Activated CD4-positive, alpha-beta T cell treated with anti-CD3 and anti-CD28 coated beads, Interleukin-2, amount 10 ng/mL, durations not matched to agents 7 days and 5 days (primary cell): ENCODE measurements at places on chromosomes 3 and 15. TPM values are rescaled to one million over a fixed set of nuclear protein-coding genes. Genes with fewer than 3 reads are reported as not detected.
A peak's percentile ranks its signal among the peaks of the same experiment; 100 is the strongest.

- no peak overlapping the region for H3K4me3 ChIP-seq
- DNase-seq = no peak
- no peak overlapping the region for H3K27ac ChIP-seq
- no peaks in the 10 kb centered on the region for H3K36me3 ChIP-seq
Measured at GRCh38 chr3:129506231-129506742, 22.2 kb upstream of the RHO start.

GRCh38 chr3:6250167-6250566 is 610.7 kb upstream of the GRM7 start:
- H3K4me1 ChIP-seq = no peaks in the 10 kb centered on the region
- H3K36me3 ChIP-seq = no peaks in the 10 kb centered on the region
- H3K27me3 ChIP-seq = no peaks in the 10 kb centered on the region
- DNase-seq = no peak

GRCh38 chr3:13715167-13715954 is 164.5 kb downstream of the WNT7A start:
- DNase-seq = no peak
- H3K4me3 ChIP-seq = no peak overlapping the region
- H3K27me3 ChIP-seq = no peaks in the 10 kb centered on the region
- H3K36me3 ChIP-seq = no peaks in the 10 kb centered on the region
- no peak overlapping the region for H3K27ac ChIP-seq
- H3K4me1 ChIP-seq = no peaks in the 10 kb centered on the region

DNA sequence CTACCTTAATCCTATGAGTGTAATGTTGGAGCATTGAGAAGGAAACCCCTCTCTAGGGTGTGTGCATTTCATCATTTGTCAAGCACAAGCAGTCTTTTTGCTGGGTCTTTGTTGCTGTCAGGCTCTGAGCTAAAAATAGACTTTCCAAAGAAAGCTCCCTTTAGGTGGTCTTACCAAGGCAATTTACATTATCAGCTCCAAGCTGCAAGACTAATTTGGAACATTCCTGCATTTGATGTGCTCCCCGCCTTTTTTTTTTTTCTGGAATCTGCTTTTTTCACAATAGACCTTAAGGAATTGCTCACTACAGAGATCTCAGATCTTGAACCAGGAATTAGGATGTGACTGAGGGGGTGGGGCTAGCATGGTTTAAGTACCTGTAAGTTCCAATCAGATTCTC is 60.6 kb upstream of the STAC start:
- H3K4me3 ChIP-seq = no peak overlapping the region
- no peaks in the 10 kb centered on the region for H3K4me1 ChIP-seq
- no peaks in the 10 kb centered on the region for H3K36me3 ChIP-seq
- no peak for DNase-seq

DNA sequence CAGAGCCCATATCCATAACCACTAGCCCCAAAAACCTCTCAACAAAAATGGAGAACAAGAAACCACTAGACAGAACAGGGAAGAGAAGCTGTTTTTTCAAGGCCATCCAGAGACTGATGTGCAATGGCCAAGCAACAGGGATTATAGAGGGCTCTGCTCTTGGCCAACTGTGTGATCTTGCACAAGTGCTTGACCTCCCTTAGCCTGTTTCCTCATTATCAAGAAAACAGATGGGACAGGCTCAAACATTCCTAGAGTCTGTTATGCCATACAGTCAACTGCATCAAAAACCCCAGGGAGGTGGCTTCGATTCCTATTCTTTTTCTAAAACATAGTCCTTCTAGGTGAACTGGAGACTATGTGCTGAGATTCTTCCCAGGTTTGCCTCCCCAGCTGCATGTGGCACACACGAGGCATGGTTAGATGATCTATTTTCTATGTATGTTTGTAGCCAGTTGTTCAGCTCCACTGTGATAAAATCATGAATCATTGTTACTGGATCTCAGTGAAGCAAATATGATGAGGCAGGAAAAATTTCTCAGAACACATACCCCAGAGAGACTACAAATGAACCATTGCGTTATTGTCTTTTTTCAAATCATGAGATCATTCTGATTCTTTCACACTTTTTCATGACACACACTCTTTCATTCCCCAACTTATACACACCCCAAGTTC is 132.9 kb upstream of the TGFBR2 start:
- H3K36me3 ChIP-seq = no peaks in the 10 kb centered on the region
- DNase-seq = no peak
- no peak overlapping the region for H3K27ac ChIP-seq
- H3K27me3 ChIP-seq = no peaks in the 10 kb centered on the region
- H3K4me1 ChIP-seq = peaks cover 25% of the 10 kb centered on the region

- no peaks in the 10 kb centered on the region for H3K36me3 ChIP-seq
- H3K27me3 ChIP-seq = peaks cover 7% of the 10 kb centered on the region
- DNase-seq = no peak
- H3K27ac ChIP-seq = no peak overlapping the region
Measured at GRCh38 chr15:77606142-77607034, 26.3 kb downstream of the LINGO1 start.

- H3K4me3 ChIP-seq = no peak overlapping the region
- no peak overlapping the region for H3K27ac ChIP-seq
- H3K36me3 ChIP-seq = peaks cover 6% of the 10 kb centered on the region
- H3K4me1 ChIP-seq = no peaks in the 10 kb centered on the region
- no peaks in the 10 kb centered on the region for H3K27me3 ChIP-seq
Measured at GRCh38 chr3:52330194-52330805, 14.2 kb downstream of the DNAH1 start.

DNA sequence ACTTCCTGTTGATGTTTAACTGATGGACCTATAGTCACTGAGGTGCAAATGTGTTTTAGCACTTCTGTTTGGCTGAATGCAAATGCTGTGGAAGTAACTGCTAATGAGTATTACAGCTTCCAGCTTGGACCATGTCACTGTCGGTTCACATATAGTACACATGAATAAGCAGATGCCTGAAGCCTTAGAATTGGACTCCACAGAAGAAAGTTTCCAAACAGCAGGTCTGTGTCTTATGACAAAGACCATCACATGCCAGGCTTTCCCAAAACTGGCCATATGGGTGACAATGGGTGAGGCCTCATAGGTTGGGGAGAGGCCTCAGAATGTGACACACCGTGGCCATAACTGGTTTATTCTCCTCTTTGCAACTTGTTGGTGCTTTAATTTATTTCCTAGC is 241.8 kb downstream of the WNT5A start:
- H3K27ac ChIP-seq = no peak overlapping the region
- no peaks in the 10 kb centered on the region for H3K27me3 ChIP-seq
- no peak for DNase-seq

DNA sequence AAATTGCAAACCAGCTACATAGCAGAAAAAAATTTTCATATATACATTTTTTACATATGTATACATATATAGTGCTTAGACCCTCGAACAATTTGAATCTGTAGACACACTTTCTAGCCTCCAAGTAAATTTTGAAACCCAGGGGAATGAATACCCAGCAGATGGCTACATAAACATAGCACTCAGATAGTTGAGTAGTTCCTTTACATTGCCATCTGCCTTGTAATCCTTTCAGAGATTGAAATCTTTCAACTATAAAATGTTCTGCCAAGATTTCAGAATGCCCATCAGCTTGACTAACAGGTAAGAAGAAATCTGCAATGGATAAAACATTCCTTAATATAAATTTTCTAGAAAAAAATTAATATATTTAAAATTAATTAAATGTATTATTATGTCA is 1333.5 kb upstream of the CADM2 start:
- H3K27ac ChIP-seq = no peak overlapping the region
- no peaks in the 10 kb centered on the region for H3K36me3 ChIP-seq
- no peak overlapping the region for H3K4me3 ChIP-seq
- no peak for DNase-seq
- no peaks in the 10 kb centered on the region for H3K4me1 ChIP-seq
- H3K27me3 ChIP-seq = no peaks in the 10 kb centered on the region

DNA sequence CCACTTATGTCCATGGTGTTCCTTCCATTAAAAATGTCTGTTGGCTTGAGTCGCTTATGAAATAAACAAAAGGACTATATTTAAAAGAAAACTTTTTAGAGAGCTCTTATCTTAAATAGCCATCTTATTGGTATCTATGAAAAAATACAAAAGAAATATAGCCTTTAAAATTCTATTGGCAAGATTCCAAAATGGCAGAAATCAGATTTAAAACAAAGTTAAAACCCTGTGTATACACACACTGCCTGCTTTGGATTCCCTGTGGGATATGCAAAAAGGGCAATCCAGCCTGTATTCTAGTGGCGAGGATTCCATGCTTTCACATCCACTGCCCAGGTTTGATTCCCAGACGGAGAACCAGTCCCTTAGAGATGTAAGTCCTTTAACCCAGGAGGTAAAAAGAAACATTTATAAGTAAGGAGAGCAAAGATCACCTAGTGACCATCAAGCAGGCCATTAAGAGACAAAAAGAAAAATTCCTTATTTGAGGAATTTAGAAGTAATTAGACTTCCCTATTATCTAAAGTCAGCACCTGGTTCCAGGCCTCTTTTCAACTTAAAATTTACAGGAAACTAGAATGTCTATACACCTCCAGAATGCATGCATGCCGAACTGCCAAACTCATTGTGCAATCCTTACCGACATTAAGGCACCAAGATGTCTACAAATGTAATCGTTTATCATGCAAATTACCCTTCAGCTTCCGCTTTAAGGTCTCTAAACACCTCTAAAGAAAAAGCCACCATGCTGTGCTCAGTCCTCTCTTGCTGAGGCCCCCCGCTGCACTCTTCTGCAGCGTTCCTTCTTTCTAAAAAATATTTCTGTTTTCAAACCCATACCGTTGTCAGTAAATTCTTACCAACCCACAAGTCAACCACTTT is 69.6 kb upstream of the STRIT1 start:
- no peak overlapping the region for H3K27ac ChIP-seq
- no peaks in the 10 kb centered on the region for H3K36me3 ChIP-seq
- peaks cover 7% of the 10 kb centered on the region for H3K27me3 ChIP-seq
- no peaks in the 10 kb centered on the region for H3K4me1 ChIP-seq
- DNase-seq = no peak
- no peak overlapping the region for H3K4me3 ChIP-seq

GRCh38 chr15:77461486-77461885 is 40.8 kb downstream of the HMG20A start:
- no peaks in the 10 kb centered on the region for H3K27me3 ChIP-seq
- DNase-seq = no peak
- H3K27ac ChIP-seq = no peak overlapping the region
- no peak overlapping the region for H3K4me3 ChIP-seq
- peaks cover 23% of the 10 kb centered on the region for H3K36me3 ChIP-seq

DNA sequence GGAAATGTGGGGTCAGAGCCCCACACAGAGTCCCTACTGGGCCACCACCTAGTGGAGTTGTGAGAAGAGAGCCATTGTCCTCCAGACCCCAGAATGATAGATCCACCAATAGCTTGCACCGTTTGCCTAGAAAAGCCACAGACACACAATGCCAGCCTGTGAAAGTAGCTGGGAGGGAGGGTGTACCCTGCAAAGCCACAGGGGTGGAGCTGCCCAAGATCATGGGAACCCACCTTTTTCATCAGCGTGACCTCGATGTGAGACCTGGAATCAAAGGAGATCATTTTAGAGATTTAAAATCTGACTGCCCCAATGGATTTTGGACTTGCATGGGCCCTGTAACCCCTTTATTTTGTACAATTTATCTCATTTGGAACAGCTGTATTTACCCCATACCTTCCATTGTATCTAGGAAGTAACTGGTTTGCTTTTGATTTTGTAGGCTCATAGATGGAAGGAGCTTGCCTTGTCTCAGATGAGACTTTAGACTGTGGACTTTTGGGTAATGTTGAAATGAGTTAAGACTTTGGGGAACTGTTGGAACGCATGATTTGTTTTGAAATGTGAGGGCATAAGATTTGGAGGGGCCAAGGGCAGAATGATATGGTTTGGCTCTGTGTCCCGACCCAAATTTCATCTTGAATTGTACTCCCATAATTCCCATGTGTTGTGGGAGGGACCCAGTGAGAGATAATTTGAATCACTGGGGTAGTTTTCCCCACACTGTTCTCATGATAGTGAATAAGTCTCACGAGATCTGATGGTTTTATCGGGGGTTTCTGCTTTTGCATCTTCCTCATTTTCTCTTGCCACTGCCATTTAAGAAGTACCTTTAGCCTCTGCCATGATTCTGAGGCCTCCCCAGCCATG is 49.0 kb downstream of the CD200 start:
- H3K4me3 ChIP-seq = no peak overlapping the region
- peaks cover 24% of the 10 kb centered on the region for H3K4me1 ChIP-seq
- no peak overlapping the region for H3K27ac ChIP-seq
- peaks cover 3% of the 10 kb centered on the region for H3K36me3 ChIP-seq
- no peaks in the 10 kb centered on the region for H3K27me3 ChIP-seq

DNA sequence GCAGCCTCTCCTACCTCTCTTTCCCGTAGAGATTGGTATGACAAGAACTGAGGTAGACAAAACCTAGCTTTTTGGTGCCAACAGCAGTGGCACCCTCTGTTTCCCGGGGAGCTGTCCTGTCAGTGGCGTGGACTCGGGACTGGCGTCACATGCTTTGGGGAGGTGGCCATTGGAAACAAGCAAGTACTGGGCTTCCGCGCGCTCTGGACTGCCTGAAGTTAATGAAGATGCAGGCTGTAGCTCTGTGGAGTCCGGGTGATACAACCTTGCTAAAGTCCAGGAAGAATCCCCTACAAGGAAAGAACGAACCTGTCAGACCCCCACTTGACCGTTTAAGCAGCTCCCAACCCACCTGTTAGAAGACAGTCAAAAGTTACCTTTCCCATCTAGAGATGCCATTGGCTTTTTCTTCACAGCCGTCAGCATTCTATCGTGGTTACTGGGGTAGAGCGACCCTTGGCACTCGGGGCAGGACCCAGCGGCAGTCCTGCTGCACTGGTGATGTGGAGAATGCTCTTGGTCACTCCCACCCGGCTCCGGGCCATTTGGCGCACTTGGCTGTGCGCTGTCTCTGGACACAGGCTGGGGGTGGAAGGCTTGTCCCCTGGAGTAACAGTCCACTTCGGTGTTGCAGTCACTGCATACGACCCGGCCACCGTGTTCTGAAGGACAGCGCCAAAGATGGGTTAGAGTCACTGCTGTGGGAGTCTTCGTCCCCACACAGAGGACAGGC is 120.5 kb downstream of the LRIG1 start:
- no peak overlapping the region for H3K4me3 ChIP-seq
- H3K4me1 ChIP-seq = peaks cover 14% of the 10 kb centered on the region
- no peaks in the 10 kb centered on the region for H3K27me3 ChIP-seq
- no peak overlapping the region for H3K27ac ChIP-seq

- H3K36me3 ChIP-seq = peaks cover 17% of the 10 kb centered on the region
- H3K27me3 ChIP-seq = no peaks in the 10 kb centered on the region
- DNase-seq = peak; percentile 68
- H3K27ac ChIP-seq = peak overlapping the region; percentile 72
- H3K4me1 ChIP-seq = peaks cover 49% of the 10 kb centered on the region
Measured at GRCh38 chr3:18556503-18557135, 131.5 kb upstream of the SATB1 start.

GRCh38 chr15:55909036-55909811 is 84.2 kb downstream of the NEDD4 start:
- H3K27me3 ChIP-seq = no peaks in the 10 kb centered on the region
- H3K4me1 ChIP-seq = no peaks in the 10 kb centered on the region
- no peak for DNase-seq

- no peaks in the 10 kb centered on the region for H3K27me3 ChIP-seq
- no peaks in the 10 kb centered on the region for H3K36me3 ChIP-seq
- DNase-seq = no peak
- H3K27ac ChIP-seq = no peak overlapping the region
- H3K4me1 ChIP-seq = no peaks in the 10 kb centered on the region
Measured at GRCh38 chr3:34073961-34074360, 275.5 kb downstream of the PDCD6IP start.

PLA2G4E gene
- not detected for total RNA-seq

KIF7 gene
- 0.65 TPM for total RNA-seq

C2CD4A gene
- not detected for total RNA-seq

CX3CR1 gene
- 0.60 TPM for total RNA-seq

CDHR4 gene
- total RNA-seq = 0.08 TPM
